ENCODE measurements at places on chromosomes 6 and 20. TPM values are rescaled to one million over a fixed set of nuclear protein-coding genes. Genes with fewer than 3 reads are reported as not detected.

UBD gene
- 39.4 TPM for total RNA-seq

JAG1 gene
- total RNA-seq: 51.0 TPM

CRISP2 gene
- total RNA-seq: 0.10 TPM

RAET1L gene
- 3.1 TPM for total RNA-seq

SNAI1 gene
- total RNA-seq: 2.7 TPM

RBPJL gene
- not detected for total RNA-seq

CLIC1 gene
- 345 TPM for total RNA-seq

GPX5 gene
- not detected for total RNA-seq

DYNLT2 gene
- 0.35 TPM for total RNA-seq

SIM1 gene
- total RNA-seq: 5.6 TPM

LY6G6F gene
- not detected for total RNA-seq

PRSS35 gene
- not detected for total RNA-seq

TGM3 gene
- total RNA-seq: not detected

WFDC12 gene
- not detected for total RNA-seq

RAB44 gene
- not detected for total RNA-seq

CTAGE9 gene
- not detected for total RNA-seq

BTN1A1 gene
- not detected for total RNA-seq

VPS16 gene
- 43.8 TPM for total RNA-seq

PERP gene
- total RNA-seq: 49.8 TPM

HCRTR2 gene
- not detected for total RNA-seq

RBBP8NL gene
- not detected for total RNA-seq

SCUBE3 gene
- 0.17 TPM for total RNA-seq

LAMP5 gene
- total RNA-seq: 0.10 TPM

RFX6 gene
- not detected for total RNA-seq

LY6G6D gene
- total RNA-seq: not detected

PRRT1 gene
- total RNA-seq: not detected

DLK2 gene
- total RNA-seq: 1.3 TPM

DEF6 gene
- 0.99 TPM for total RNA-seq

SAMD10 gene
- 5.4 TPM for total RNA-seq

TRIM15 gene
- total RNA-seq: not detected

OR2H1 gene
- total RNA-seq: not detected

WFDC9 gene
- total RNA-seq: not detected

CGA gene
- total RNA-seq: not detected

CRISP3 gene
- total RNA-seq: not detected

MUCL3 gene
- 0.17 TPM for total RNA-seq

MAPK13 gene
- 29.5 TPM for total RNA-seq

PPP1R3G gene
- 6.3 TPM for total RNA-seq

TNFRSF6B gene
- total RNA-seq: 191 TPM

C20orf96 gene
- 1.9 TPM for total RNA-seq

SIRPB2 gene
- not detected for total RNA-seq

MKKS gene
- total RNA-seq: 7.6 TPM

RRAGD gene
- 4.2 TPM for total RNA-seq

IL20RA gene
- not detected for total RNA-seq

CTSA gene
- 20.7 TPM for total RNA-seq

TAB2 gene
- 24.7 TPM for total RNA-seq

OR10C1 gene
- not detected for total RNA-seq

TSHZ2 gene
- total RNA-seq: 0.30 TPM
